RPMI7951 (cell line): ENCODE measurements at places on chromosomes 2 and 18.

DNA sequence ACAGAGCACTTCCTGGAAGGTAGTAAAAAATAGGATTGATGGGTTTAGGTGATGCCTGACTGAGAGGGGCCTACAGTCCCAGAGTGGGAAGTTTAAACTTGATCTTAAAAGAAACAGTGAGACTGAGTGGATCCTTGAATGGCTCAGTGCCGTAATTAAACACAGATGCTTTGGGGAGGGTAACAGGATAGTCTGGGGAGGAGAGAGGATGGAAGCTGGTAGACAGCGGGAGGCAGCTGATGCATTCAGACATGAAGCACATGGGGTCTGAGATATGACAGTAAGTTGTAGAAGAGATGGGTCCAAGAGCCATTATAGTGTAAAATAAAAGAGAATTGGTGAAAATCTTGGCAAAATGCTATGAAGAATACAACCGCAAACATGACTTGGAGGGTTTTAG lies 54.4 kb downstream of the AOX1 start:
- no peak for DNase-seq

DNA sequence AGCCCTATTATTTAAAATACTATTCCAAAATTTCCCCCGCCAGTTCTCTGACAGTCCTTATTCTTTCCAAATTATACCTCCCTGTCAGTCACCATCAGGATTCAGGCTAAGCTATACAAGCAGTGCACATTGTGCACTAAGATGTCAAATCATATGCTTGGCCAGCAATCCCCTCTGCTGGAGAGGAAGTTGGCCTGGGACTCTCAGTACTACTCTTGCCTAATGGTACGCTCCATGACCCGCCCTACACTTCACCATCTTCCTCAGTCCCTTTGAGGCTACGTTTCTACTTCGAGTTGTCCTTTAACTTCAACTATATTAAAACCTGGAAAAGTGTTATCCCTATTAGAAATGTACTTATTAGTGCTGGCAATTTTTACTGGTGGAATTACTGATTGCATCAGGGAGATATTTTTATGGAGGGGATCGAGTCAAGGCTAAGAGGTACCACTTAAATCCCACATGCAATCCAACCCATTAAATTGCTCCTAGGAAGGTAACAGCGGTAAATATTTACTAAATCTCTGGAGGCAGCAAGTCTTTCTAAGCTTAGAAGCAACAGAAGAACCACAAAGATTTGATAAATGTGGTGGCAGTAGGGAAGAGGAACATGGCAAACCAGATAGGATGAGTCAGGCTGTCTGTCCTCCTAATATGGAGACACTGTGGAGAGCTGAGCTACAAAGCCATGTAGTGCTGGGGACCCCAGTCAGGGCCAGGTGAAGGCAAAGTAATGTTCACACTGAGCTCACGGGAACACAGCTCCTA lies 2.7 kb downstream of the USP40 start:
- peak; percentile 22 for DNase-seq

DNA sequence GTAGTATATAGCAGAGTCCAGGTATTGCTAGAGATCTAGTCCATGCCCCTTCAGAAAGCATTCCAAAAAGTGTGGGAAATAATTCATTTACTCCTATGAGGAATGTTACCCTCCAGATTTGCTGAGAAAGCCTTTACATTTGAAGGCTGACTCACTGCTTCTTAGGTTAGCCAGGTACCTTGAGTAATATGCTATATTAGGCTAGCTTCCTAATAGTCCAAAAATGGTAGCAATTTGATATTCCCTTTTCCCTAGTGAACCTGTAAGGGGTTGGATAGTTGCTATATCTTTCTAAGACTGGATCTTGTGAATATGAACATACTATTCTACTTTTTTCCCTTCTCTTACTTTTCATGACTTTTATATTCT lies 63.6 kb downstream of the SPOPL start:
- no peak for DNase-seq

- DNase-seq: no peak
These were observed 72.2 kb upstream of the THOC1 start for GRCh38 chr18:340044-340443.

DNA sequence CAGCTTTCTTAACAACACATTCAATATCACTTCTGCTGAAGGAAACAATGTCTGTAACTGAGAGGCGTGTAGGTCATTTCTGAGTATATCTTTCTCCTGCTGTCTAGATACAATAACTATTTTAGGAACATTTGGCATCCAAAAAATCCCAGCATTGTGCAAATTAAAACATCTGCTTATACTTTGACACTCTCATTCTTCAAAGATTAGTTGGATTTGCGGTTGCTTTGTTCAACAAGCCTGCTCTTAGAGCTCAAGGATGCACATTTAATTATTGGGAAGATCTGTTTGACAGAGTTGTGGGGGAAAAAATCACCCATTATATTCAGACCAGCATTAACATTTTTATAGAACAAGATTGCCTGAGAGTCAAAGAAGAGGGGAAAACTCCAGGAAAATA lies 449.5 kb upstream of the HNRNPA3 start:
- DNase-seq: no peak

DNA sequence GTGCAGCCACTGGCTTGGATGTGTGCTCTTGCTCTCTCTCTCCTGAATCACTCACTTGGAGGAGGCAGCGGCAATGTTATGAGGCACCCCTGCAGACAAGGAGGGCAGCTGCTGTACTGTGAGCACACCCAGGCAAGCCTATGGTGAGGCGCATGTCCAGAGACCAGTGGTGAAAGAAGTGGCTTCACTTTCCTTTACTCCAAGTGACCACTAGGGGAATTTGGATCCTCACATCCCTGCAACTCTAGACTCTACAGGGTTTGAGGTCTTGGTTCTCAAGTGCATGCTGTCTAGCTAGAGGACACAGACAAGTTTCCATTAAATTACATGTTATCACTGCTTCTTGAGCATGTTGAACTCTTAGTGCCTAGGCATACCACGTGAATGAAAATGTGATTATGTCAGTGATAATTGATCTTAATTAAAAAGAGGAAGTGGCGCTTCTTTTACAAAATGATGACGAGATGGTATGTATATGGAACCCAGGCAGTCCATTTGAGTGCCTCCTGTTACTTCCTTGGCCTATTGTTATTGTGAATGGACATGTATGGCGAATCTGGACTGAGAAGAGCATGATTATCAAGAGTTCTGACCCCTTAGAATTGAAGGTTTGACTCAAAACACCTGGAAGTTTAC lies 181.0 kb upstream of the CDH2 start:
- DNase-seq: peak; percentile 19

DNA sequence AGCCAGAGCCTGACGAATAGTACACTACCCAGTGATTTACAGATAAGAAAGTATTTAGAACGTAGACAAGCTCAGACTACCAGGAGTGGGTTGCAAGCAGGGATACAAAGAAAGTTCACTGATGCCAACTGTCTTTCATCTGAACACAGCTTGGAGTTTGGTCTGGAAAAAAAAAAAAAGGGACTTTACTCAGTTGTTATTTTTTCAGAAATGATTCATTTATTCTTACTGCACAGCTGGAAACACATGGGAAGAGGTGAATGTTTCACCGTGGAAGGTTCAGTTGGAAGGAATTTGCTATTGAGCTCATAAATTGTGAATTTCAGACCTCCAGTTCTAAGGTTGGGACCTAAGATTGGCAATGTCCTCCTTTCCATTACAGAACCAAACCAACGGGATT lies 259.7 kb downstream of the ETAA1 start:
- DNase-seq: no peak

DNA sequence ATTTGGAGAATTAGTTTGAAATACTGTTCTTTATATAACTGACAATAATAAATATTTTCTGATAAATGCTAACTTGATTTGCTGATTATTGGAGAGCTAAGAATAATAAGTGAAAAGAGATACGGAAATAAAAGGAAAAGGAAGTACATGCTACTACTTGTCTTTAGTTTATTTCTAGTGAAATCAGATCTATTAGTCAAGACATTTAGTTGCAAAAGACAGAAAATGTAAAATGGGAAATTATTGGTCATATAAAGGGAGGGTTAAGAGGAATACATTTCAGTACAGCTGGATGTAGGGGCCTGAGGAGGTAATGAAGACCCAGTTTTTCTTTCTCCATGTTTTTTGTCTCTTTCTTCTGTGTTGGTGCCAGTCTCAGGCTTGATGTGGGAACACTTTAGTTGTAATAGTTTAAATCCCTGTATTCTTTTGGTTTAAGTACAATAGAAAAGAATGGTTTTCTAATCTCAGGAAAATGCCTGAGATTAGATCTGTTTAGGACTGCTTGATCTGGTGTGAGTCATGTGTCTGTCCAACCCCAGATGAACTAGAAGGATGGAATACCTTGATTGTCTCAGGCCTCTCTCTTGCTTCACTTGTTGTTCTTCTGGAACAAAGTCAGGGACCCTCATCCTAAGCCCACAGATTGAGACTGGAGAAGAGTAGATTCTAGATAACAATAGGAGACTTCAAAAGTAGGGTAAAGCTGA lies 58.0 kb downstream of the PLCL1 start:
- no peak for DNase-seq

- DNase-seq: peak; percentile 99
These were observed 64.1 kb upstream of the ACVR1C start for GRCh38 chr2:157692768-157693167.

- no peak for DNase-seq
These were observed 323.7 kb downstream of the LRRTM1 start for GRCh38 chr2:79980816-79981215.

- no peak for DNase-seq
These were observed 210.4 kb upstream of the DSEL start for GRCh38 chr18:67726882-67727281.

- no peak for DNase-seq
These were observed 425.5 kb upstream of the CDH2 start for GRCh38 chr18:28602391-28602790.

- no peak for DNase-seq
These were observed 244.5 kb upstream of the EPHA4 start for GRCh38 chr2:221816566-221816965.

- no peak for DNase-seq
These were observed 64.7 kb downstream of the RAPH1 start for GRCh38 chr2:203470371-203470770.

DNA sequence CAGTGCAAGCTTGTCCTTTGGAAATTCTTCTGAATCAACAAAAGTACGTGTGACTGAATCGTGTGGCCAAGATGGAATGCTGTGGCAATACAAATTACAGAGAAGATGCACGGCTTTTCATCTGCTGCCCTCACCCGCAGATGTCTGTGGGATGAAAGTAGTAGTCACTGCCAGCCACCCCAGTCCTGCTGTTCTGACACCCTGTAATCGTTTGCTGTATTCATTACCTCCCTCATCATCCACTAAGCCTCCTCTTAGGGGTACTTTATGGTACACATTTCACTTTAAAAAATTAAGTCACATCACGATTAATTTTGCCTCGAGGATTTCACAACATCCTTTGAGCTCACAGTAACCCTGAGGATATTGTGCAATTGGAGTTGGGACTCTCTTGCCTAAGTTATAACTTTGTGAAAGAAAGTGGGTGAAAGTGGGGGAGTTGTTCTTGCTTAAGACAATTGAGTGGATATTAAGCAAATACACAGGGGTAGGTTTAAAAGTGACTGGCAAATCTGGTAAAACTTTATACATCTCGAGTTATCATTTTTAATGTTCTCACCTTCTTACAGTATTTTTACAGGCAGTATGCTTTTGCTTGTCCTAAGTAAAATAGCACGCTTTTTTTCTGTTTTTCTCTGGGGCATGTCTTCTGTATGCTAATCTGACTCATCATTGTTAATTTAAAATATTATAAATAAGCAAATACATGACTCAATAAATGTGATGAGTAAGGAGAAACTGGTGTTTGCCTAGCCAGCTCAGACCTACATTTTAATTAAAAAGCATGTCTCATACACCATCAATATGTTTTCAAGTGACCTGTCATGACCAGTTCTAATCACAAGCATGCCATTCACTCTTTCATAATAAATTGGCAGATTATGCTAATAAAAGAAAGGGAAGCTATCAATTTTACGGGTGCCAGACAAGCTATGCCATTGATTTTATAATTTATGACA lies 680.9 kb downstream of the IRS1 start:
- peak; percentile 96 for DNase-seq

DNA sequence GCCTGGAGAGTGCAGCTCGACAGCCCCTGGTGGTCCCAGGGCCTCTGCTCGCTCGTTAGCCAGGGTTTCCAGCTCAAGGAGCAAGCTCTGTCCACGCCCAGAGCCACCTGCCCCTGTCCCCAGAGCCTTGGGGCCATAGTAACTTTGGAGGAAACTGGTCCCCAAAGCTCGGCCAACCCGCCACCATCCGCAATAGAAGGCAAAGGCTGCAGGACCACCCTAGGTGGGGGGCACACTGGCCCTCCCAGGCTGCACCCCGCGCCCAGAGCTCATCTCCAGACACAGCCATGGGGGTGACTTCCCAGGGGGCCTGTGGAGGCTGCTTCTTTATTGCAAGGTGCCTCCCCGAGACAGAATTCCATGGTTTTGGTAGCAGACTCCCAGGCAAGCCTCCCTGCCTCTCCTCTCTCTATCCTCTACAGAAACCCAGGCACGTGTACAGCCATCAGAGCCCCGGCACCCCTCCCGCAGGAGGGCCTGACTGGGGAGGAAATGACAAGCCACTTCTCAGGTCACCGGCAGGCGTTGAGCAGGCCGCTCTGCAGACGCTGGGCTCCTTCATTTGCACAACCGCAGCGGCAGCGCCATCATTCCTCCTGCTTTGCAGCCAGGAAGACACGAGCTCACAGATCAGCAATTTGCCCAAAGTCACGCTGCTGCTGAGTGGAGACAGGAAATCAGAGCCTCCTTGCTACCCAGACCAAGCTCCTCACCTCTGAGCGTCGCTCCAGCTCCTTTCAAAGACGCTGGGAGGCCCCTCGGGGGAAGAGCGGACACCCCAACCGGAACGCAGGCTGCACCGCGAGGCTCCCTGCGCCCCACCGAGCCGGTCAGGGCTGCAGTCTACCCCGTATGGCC lies 80.2 kb downstream of the NDUFA10 start:
- no peak for DNase-seq

- no peak for DNase-seq
These were observed 1274.5 kb upstream of the TMEFF2 start for GRCh38 chr2:193469251-193469650.

DNA sequence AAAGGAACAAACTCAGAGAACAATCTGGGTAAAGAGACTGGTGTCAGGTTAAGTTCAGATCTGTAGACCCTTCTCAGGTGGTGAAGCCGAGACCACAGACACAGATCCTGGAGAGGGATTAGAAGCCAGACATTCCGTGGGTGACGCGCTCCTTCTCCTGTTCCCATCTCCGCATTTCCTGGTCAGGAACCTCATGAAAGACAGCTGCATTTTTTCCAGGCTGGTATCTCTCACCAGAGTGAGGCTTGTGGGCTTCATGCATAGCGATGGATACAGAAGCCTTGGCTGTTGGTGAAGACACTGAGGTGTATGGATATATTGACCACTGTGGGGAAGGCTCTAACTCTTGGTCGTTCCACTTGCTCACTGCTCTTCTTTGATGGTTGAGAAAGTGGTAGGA lies 152.6 kb downstream of the FAM210A start:
- no peak for DNase-seq

DNA sequence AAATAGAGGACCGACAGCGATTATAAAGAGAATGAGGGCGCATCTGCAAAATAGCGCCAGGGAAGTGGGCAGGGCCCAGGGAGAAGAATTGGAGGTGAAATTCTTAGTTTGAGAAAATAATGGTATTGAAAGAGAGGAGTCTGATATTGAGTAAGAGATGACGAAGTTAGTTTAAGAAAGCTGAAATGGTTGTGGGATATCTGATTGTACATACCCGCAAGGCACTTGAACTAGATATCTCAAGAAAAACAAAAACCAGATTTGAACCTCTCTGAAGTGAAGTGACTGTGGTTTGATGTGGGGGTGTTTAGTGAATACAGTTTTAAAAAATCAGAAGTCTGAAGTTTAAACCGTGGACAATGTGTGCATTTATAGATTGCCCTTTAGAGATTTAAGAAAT lies 38.9 kb downstream of the ZNF532 start:
- no peak for DNase-seq

- DNase-seq: no peak
These were observed 999 bp upstream of the IL36B start for GRCh38 chr2:113053666-113054065.
